ENCODE measurements at places on chromosomes 2 and 18. TPM values are rescaled to one million over a fixed set of nuclear protein-coding genes. Genes with fewer than 3 reads are reported as not detected.

- no peak for DNase-seq
Measured at GRCh38 chr2:1653956-1654695, 90.2 kb downstream of the PXDN start.

The MBD2 gene
- polyA plus RNA-seq, result 33.1 TPM

GRCh38 chr2:137677466-137677865 is 286.8 kb upstream of the HNMT start:
- DNase-seq, result no peak

DNA sequence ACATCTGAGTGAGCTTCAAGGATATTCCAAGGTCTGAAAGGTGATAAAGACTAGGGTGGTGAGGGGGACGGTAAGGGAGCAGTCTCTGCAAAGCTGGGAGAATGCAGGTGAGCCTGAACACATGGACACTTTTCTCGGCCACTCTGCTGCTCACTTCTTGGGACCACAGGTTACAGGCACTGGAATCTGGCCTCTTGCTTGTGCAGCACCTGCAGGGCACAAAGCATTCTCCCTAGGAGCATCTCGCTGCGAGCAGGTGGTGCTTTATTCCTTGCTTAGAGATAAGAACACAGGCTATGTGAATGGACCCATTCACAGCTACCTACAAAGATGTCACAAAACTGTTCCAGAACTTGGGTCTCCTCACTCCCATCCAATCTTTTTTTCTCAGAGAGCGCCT is 153.2 kb downstream of the DDX1 start:
- no peak for DNase-seq

GRCh38 chr2:100409975-100410647 is 7.4 kb downstream of the CHST10 start:
- no peak for DNase-seq

DNA sequence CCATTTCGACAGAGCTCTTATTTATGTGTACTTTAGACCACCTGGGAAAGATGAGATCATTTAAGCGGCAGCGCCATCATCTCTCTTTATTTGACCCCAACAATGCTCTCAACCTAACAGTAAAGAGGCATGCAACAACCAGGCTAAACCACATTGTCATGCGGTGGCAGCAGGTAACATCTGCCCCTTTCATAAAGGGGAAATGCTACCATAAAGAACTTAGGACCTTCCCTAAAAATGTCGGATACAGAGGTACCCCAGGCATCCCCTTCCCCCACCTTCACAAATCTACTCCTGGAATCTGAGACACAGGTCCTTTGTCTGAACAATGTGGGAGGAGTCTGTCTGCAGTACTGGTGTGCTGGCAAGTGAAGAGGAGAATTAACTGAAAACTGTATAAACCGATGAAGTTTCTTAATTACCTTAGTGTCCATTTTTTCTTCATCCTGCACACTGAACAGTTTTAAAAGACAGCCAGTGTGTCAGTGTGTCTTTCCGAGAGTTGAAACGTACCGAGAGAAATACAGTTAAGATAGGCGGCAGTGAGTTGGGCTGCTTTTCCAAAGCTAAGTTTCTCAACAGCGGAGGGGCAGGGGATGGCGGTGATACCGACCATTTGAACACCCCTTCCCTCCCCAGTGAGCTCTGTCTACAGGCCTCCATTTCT is 1.9 kb downstream of the MEX3C start:
- peak; percentile 63 for DNase-seq

Measured in naive B cell (primary cell).